GM12892 (cell line): ENCODE measurements at places on chromosomes 5 and 9.

DNA sequence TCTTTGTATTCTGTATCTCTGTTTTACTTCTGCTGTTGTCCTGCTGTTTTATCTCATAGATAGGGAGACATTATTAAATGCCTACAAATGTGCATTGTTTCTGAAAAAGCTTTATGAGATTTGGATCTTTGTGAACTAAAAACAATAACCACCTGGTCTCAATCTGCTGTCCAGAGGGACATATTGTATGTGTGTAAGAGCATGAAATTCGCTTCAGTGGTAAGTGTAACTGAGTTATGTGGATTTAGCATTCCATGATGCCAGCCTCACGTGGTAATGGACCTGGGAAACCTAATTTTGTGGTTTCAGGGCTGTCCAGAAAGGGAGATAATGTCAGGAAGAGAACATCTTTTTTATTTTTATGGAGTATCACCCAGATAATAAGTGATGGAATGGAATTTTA, 119.3 kb downstream of the GDNF start:
- DNase-seq, result no peak

- DNase-seq, result no peak
Measured at GRCh38 chr9:114825126-114825795, 19.4 kb upstream of the TNFSF15 start.

- no peak for DNase-seq
Measured at GRCh38 chr5:152462021-152462721, 57.1 kb upstream of the NMUR2 start.

DNA sequence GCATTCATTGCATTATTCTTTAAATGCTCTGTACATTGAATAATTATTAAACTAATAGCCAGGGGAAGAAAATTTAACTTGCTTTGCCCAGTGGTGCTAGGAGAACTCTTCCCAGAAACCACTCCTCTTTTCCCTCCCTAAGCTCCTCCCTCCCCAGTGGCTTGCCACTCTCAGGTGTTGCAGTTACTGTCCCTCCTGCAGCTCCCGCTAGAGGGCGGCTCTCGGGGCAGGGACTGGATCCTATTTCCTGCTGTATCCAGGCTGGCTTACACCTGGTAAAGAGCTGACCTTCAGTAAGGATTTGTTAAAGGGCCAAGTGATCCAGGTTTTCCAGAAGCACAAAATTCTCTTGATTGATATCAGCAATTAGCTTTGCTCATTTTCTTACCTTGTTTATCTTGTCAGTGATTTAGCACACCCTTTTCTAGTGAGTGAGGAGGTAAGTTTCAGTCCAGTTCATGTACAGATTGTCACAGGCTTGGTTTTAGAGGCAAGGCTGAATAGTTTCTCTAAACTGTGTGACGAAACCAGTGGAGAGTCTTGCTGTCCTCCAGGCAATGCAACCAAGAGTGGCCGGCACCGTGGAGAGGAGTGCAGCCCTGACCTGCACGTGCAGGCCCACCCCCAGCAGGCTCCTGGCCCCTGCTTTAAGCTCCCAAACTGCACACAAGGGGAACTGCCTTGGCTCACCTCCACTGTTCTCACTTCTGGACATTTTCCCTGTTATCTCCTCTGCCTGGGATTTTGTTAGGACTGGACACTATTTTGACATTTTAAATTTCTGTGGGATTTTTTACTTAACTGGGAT, 423.8 kb downstream of the SPOCK1 start:
- DNase-seq, result peak; percentile 34

DNA sequence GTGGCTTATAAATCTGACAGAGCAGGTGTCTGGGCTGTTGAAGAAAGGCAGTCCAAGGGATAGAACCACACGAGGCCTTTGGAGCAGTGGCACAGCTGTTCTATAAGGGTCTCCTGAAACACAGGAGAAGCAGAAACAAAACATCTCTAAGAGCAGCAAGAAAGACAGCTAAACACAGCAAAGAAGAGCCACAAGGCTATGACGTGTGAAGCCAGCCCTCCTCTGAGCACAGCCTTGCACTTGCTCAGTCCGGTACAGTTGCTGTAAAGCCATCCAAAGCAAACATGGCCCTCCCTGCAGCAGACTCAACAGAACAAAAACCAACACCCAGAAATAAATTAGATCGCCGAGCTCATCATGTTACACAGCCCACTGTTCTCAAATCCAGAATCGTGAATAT, 2.6 kb upstream of the GZMK start:
- no peak for DNase-seq

DNA sequence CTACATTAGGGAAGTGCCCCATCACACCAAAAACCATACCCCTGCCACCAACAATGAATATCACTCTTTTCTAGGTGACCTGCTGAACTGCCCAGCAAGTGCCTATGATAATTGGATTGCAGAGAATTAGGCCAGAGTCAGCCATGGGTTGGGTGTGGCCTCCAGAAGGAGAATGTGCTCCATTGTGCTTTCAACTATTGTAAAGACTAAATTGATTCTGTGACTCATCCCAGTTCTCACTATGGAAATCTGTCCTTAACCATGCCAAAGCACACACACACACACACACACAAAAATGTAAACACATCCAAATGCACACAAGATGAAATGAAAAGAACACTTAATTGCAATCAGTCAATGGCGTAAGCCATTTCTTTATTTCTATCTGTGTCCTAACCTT, 25.7 kb downstream of the DRD1 start:
- no peak for DNase-seq

DNA sequence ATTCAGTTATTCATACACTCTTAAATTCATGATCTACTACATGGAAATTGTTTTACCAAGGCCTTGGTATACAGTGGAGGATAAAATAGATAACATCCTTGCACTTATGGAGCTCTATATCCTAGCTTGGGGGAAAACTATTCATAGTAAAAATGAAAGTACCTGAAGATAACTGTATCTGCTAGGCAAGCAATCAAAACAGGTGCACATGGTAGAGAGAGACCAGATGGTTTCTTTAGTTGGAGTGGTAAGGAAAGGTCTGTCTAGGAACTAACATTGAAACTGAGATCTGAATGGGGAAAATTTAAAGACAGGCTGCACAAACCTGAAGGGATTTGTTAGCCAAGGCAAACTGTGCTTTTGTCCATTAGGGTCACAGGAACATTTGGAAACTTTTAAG, 11.1 kb upstream of the SLCO4C1 start:
- no peak for DNase-seq

DNA sequence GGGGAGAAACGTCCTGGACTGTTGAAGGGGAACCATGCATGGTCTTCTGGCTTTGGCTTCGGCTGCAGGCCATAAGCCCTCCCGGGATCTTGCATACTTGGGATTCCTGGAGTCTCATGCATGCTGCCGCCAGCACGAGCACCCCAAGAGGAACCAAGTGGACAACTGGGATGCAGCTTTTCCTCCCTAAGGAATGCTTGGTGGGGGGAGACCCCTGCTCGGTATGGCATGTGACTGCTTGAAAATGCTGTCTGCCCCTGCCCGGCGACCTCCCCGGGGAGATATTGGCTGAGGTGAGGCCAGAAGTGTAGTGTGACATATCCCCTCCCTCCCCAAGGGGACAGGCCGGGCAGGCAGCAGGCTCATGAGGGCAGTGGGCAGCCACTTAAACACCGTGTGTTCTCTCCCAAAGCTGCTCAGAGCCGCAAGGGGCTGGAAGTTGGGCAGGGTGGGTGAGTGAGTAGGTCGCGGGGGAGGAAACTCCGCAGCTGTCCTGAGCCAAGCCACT, 15.7 kb downstream of the TMEM171 start:
- DNase-seq, result no peak

DNA sequence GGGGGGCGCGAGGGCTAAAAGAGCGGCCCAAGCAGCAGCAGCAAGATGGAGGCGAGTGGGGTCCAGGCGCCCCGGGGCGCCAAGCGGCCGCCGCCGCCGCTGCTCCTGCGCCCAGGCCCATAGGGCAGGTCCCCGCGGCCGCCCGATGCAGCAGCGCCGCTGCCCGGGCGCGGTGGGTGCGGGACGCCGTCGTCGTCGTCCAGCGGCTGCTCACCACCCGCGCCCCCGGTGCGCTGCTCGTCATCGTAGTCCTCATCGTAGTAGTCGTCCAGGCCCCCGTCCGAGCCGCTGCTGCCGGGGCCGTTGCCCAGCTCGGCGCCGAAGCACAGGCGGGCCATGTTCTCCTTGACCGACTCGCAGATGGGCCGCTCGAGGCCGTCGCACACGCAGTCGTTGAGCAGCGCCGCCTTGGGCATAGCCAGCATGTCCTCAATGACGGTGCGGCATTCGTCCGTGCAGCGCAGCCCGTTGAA, 1.5 kb downstream of the GAS1 start:
- DNase-seq, result no peak

GRCh38 chr9:107243742-107244141, 39.3 kb upstream of the RAD23B start:
- no peak for DNase-seq

GRCh38 chr9:37812773-37813379, 12.3 kb downstream of the DCAF10 start:
- no peak for DNase-seq

- no peak for DNase-seq
Measured at GRCh38 chr5:71681296-71681695, 37.8 kb upstream of the CARTPT start.

- DNase-seq, result no peak
Measured at GRCh38 chr9:87406543-87407166, 91.0 kb upstream of the DAPK1 start.

GRCh38 chr5:5521478-5521877, 99.0 kb downstream of the ICE1 start:
- DNase-seq, result no peak

GRCh38 chr5:50727149-50727496, 60.7 kb downstream of the PARP8 start:
- DNase-seq, result no peak

DNA sequence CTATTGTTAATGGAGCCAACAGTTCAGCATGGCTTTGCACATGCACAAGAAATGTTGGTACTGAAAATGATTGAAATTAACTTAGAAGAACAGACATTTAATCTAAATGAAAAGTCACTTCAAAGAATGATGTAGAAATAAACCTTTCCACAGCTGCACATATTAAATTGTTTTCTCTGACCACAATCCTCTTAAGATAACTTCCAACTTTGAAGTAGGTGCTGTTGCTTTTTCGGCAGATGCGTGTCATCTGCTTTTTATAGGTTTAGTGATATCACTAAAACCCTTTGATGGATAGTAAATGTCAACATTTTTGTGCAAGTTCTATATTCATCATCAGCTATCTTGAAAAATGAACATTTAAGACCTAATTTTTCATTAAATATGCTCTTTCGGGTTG, 25.3 kb upstream of the SLC1A3 start:
- DNase-seq, result no peak

- no peak for DNase-seq
Measured at GRCh38 chr5:65923339-65923738, 3.0 kb upstream of the ERBIN start.

- no peak for DNase-seq
Measured at GRCh38 chr5:176574297-176574591, 25.1 kb downstream of the CDHR2 start.

GRCh38 chr5:52784737-52785136, 3.0 kb upstream of the ITGA1 start:
- no peak for DNase-seq

DNA sequence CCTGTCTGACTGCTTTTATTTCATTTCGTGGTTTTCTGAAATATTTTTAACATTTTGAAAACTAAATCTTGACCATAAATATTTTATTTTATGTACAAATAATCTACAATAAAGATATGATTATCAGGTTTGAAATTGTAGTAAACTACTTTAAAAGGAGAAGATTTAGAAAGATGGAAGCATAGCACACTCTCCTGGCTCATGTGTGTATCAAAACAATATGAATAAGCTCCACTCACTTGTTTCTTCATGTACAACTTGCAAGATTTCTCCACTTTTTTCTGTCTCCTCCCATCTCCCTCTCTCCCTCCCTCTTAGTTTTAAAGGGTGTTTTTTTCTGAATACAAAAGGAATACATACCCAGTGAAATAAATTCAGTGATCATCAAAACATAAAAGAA, 15.4 kb upstream of the VPS13A start:
- no peak for DNase-seq
